Fibroblast of skin of left biceps (primary cell): ENCODE measurements at places on chromosomes 6 and 20.

GRCh38 chr20:41733151-41733550 lies 115.0 kb upstream of the CHD6 start:
- DNase-seq: no peak

- DNase-seq: no peak
Measured at GRCh38 chr6:114389111-114389510, 46.3 kb upstream of the HS3ST5 start.

DNA sequence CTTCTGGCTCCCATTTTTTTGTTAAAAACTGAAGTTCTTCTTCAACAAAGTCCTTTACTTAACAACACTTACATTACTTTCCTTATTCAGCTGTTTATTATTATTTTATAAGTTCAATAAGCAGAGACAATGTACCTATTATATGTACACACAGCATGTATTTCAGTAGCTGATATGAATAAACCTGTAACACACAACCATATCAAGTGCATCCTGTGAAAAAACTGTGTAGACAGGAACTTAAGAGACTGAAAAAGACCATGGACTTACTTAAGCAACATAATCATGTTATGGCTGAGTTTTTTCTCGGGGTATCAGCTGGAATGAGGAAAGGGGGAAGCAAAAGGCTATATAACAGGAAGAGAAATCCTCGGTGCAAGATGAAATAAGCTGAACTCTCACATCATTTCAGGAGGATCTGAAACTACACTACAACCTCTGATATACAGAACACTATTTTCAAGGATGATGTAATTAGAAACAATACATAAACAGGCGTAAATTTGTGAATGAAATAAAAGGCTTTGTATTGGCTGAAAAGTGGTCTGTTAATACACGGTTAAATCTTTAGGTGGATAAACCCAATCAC lies 70.9 kb downstream of the REV3L start:
- DNase-seq: no peak

GRCh38 chr6:115945306-115945705 lies 115.4 kb downstream of the FRK start:
- no peak for DNase-seq

DNA sequence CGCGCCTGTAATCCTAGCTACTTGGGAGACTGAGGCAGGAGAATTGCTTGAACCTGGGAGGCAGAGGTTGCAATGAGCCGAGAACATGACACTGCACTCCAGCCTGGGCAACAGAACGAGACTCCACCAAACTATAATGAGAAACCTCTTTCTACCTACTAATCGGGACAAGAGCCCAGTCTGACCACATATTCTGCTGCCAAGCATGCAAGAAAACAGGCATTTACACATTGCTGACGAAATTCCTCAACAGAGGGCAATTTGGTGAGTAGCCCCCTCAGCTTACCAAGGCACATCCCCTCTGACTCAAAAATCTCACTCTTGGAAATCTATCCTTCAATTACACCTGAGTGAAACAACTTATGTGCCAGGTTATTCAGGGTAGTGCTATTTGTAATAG lies 81.2 kb downstream of the SLC23A2 start:
- no peak for DNase-seq

- peak; percentile 69 for DNase-seq
Measured at GRCh38 chr6:2448826-2449571, 203.6 kb upstream of the GMDS start.

- no peak for DNase-seq
Measured at GRCh38 chr6:43170417-43170930, 595 bp upstream of the SRF start.

DNA sequence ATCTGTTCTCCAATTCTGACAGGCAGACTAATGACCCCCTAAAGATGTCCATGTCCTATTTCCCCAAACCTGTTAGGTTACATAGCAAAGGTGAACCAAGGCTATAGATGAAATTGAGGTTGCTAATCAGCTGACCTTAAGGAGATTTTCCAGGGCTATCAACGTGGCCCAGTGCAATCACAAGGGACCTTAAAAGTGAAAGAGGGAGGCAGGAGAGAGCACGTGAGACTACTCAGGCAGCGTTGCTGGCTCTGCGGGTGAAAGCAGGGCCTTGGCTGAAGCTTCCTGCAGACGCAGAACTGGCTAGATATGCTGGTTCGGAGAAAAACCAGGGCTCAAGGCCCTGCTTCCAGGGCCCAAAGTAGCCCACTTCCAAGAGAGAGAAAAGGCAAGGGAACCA lies 78.7 kb downstream of the NCOA7 start:
- no peak for DNase-seq

DNA sequence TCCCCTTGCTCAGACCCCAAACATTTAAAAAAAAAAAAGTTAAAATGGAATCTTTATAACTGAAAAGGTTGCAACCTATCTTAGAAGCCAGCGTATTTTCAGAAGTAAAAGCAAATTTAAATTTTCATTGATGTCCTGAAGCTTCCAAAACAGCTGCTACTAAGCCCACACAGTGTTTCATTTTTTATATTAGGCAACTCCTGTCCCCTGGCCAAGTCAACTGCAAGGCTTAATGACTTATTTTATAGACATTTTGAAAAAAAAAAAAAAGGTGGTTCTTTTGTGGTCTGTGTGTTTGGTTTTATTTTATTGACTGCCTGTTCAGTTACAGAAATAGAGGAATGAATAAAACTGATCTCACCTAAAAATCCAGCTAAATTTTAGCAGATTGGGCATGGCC lies 13.0 kb downstream of the CFAP61 start:
- no peak for DNase-seq

- no peak for DNase-seq
Measured at GRCh38 chr6:47383360-47383759, 73.7 kb upstream of the TNFRSF21 start.

DNA sequence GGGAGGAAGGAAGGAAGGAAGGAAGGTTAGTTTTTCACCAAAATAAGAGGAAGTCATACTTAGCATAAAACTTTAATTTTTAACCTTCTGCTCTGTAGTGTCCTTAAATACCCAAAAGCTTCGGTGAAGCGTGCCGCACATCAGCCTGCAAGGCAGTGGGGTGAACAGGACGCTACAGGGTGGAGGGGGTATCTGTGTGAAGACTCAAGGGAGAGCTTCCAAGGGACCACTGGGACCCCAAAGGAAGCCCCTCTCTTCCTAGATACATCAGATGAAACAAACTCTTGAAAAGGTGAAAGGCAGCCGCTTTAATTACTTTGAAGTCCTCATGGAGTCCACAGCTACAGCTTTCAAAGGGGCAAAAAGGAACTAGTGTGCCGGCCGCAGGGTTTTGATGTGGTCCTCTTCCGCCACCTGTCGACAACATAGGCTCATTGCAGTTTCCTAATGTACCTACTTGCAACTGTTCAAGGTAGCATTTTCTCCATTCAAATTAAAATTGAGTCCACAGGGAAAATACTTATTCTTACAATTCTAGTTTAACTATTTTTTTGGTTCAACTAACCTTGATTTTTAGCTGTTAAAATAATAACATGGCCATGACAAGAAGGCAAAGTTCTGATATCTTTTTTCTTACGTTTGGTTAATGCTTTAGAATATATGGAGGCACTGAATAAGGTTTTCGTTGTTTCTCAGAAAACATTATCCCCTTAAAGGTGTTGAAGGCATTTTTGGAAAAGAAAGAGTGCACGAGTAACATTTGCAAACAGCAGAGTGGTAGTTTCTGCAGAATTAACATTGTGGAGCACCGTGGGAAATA lies 135.0 kb upstream of the RIPOR2 start:
- peak; percentile 45 for DNase-seq

- DNase-seq: no peak
Measured at GRCh38 chr20:44336725-44337380, at the start of gene R3HDML. TSS of gene R3HDML (plus strand) at chr20:44337043. CDS start at chr20:44337158, 115 bp downstream.
